DND-41 (cell line): ENCODE measurements at places on chromosomes 3 and 15.
A peak's percentile ranks its signal among the peaks of the same experiment; 100 is the strongest.

GRCh38 chr3:112619295-112619694 lies 21.6 kb downstream of the CCDC80 start:
- H3K4me1 ChIP-seq = no peaks in the 10 kb centered on the region
- no peak overlapping the region for H3K27ac ChIP-seq
- H3K27me3 ChIP-seq = peaks cover 5% of the 10 kb centered on the region
- H3K4me3 ChIP-seq = no peak overlapping the region
- DNase-seq = no peak
- H3K36me3 ChIP-seq = no peaks in the 10 kb centered on the region

GRCh38 chr15:66845266-66845785 lies 143.3 kb downstream of the SMAD6 start:
- no peak for DNase-seq
- H3K27ac ChIP-seq = no peak overlapping the region
- no peaks in the 10 kb centered on the region for H3K36me3 ChIP-seq
- H3K4me1 ChIP-seq = peaks cover 3% of the 10 kb centered on the region; the same call in 1 of the 2 replicates
- no peak overlapping the region for H3K4me3 ChIP-seq
- peaks cover 36% of the 10 kb centered on the region for H3K27me3 ChIP-seq

GRCh38 chr3:133895208-133896001 lies at the start of gene RAB6B:
Gene RAB6B (minus strand): TSS chr3:133895882. CDS start chr3:133895466, 416 bp downstream.
- no peaks in the 10 kb centered on the region for H3K27me3 ChIP-seq
- no peak for DNase-seq
- H3K27ac ChIP-seq = no peak within 1 kb of the TSS
- no peaks in the 10 kb centered on the region for H3K4me1 ChIP-seq
- no peaks in the 10 kb centered on the region for H3K36me3 ChIP-seq

DNA sequence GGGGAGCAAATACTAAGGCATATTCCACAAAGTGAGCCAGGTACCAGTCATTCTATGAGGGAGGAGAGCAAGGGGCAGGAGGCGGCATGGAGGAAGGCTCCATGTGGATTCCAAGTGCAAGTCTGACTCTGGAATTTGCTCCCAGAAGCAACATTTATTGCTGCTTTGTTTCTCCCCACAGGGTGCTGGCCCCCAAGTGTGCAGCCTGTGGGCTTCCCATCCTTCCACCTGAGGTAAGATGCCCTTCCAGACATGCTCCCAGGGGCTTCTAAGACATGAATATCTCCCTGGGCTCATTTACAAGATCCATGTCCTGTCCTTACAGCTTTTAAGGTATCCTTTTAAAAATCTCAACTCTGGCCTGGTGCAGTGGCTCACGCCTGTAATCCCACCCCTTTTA lies 15.9 kb upstream of the SACM1L start:
- peaks cover 20% of the 10 kb centered on the region for H3K4me1 ChIP-seq
- H3K27me3 ChIP-seq = no peaks in the 10 kb centered on the region
- no peak overlapping the region for H3K27ac ChIP-seq
- DNase-seq = no peak

DNA sequence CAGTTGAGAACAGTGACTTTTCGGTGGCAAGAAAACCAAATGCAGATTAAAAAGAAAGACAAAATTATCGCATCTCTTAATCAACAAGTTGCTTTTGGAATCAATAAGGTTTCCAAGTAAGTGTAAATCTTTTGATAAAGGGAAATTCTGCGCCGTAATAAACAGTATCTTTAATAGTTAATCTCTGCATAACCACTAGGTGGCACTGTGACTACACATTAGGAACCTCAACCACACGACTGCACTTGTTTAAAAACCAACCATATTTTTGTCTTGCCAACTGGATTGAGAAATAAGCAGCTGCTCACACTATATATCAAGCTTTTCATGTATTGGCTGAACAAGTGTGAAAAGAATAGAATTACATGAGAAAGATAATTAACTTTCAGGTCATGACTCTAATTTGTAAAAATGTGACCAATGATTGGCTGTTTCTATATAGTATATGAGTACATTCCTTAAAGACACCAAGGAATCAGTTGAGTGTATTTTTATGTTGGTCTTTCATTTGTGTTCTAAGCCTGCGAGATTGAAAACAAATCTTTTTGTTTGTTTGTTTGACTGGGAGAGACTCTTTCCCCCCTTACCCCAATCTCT lies 72.7 kb downstream of the DZIP3 start:
- 0 out of 2 replicates have a peak overlapping the region, but pooled peaks have one; percentile 21 for H3K27ac ChIP-seq
- H3K4me3 ChIP-seq = no peak overlapping the region

- DNase-seq = no peak
- no peak overlapping the region for H3K4me3 ChIP-seq
- no peak overlapping the region for H3K27ac ChIP-seq
- no peaks in the 10 kb centered on the region for H3K36me3 ChIP-seq
Observed at GRCh38 chr3:30286007-30286669, 320.3 kb upstream of the TGFBR2 start.

GRCh38 chr3:42605546-42606173 lies 5.2 kb downstream of the NKTR start:
- no peak for DNase-seq
- peaks cover 33% of the 10 kb centered on the region for H3K4me1 ChIP-seq
- no peaks in the 10 kb centered on the region for H3K27me3 ChIP-seq
- peaks cover 69% of the 10 kb centered on the region for H3K36me3 ChIP-seq
- no peak overlapping the region for H3K27ac ChIP-seq

- no peaks in the 10 kb centered on the region for H3K4me1 ChIP-seq
- H3K27me3 ChIP-seq = no peaks in the 10 kb centered on the region
- DNase-seq = no peak
- no peak overlapping the region for H3K27ac ChIP-seq
Observed at GRCh38 chr3:46527239-46527638, 29.5 kb downstream of the RTP3 start.

DNA sequence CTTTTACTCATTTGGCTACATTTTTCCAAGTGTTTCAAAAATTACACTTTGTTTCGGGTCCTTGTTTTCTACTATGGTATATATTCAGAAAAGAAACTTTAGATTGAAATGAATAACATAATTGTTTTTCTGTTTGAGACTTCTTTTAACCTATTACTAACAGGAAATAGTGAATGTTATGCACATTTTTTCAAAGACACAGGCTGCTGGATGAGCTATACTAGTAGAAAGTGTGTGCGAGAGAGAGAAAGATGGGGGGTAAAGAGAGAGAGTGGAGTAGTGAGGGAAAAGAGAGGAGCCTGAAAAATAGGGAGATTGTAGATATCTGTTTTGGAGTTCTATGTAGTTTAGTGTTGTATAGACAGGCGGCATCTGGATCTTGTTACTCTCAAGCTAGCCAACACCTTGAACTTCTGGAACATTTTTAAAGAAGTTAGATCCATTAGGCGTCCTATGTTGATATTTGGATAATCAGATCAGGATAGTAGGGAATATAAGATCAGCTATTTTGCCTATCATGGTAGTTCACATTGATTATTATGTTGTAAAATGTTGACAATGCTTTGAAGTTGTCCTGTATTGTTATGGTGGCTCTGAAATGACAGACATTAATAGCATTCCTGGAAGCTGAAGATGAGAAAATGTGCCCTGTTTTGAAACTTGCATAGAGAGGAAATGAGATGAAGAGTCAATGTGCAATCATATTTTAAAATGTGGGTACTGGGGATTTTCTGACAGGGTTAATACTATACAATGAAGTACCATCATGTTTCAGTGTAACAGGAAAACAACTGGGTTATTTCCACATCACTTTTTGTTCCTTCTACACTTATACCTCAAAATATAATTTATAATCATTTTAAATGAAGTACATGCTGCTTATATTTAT lies 2.6 kb downstream of the RBMS3 start:
- H3K36me3 ChIP-seq = no peaks in the 10 kb centered on the region
- H3K27me3 ChIP-seq = no peaks in the 10 kb centered on the region
- no peak overlapping the region for H3K27ac ChIP-seq
- DNase-seq = no peak

DNA sequence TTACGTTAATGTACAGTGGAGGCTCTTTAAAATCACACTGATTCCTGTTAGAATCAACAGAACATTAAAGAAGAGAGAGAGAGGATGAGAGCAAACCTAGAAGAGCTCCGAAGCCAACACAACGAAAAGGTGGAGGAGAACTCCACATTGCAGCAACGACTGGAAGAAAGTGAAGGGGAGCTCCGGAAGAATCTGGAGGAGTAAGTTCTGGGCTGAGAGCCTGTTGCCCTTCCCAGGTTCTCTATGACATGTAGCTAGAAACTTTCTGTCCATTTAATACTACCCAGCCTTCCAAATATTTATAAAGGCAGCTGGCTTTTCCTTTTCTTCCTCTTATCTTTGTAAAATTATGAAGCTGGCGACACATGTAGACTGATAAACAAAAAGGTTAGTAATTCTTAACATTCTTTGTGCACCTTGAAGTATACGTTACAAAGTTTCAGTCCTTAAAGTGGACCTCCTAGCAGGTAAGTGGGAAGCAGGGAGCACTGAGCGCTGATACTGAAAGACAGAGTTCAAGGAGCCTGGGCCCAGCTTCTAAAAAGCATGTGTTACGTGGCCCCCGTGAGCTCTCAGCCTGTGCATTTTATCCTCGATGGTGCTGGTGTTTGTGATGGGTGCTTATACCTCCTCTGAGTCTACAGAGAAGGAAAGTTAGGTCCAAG lies 75.9 kb downstream of the CGNL1 start:
- H3K4me1 ChIP-seq = no peaks in the 10 kb centered on the region
- no peak overlapping the region for H3K4me3 ChIP-seq
- no peak overlapping the region for H3K27ac ChIP-seq
- DNase-seq = no peak
- H3K27me3 ChIP-seq = peaks cover 12% of the 10 kb centered on the region

- DNase-seq = no peak
- H3K27me3 ChIP-seq = peaks cover 25% of the 10 kb centered on the region
- H3K36me3 ChIP-seq = no peaks in the 10 kb centered on the region
- H3K4me1 ChIP-seq = 0 out of 2 replicates have a peak, but pooled peaks cover 4% of the 10 kb centered on the region
- no peak overlapping the region for H3K27ac ChIP-seq
- H3K4me3 ChIP-seq = no peak overlapping the region
Observed at GRCh38 chr3:157115069-157116006, 44.6 kb downstream of the CCNL1 start.

DNA sequence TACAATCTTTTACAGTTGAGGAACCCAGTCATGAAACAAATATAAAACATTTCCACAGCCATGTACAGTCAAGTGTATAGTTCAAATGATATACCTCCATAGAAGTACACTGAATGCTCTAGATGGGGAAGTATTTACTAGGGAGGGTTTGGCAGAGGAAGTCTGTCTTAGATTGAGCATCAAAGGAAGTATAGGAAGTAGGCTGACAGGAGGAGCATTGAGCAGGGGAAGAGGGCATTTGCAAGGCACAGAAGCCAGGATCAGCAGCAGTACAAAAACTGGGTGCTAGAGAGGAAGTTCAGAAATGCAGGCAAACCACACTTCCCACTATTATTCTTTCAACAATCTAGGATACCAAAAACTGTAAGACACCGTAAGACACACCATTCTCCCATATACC lies 122.6 kb downstream of the ANO10 start:
- H3K36me3 ChIP-seq = no peaks in the 10 kb centered on the region
- no peak for DNase-seq
- no peaks in the 10 kb centered on the region for H3K27me3 ChIP-seq
- H3K4me3 ChIP-seq = no peak overlapping the region
- H3K27ac ChIP-seq = no peak overlapping the region

DNA sequence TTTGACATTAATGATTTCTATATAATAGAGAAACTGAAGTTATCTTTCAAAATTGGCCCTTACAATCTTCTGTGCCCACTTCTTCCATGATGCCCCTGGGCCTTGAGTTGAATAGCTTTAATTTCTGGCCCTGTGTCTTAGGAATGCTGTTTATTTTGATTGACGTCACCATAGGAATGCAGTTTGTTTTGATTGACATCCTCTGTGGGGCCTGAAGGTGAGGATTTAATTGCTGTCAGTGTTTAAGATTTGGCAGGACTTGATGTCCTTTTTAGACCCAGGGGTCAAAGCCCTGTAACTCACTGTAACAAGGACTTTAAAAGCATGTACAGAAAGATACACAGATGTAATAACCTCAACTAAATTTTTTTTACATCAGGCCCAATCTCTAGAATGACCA lies 83.3 kb downstream of the GLDN start:
- no peaks in the 10 kb centered on the region for H3K36me3 ChIP-seq
- H3K4me3 ChIP-seq = no peak overlapping the region
- H3K27ac ChIP-seq = no peak overlapping the region

DNA sequence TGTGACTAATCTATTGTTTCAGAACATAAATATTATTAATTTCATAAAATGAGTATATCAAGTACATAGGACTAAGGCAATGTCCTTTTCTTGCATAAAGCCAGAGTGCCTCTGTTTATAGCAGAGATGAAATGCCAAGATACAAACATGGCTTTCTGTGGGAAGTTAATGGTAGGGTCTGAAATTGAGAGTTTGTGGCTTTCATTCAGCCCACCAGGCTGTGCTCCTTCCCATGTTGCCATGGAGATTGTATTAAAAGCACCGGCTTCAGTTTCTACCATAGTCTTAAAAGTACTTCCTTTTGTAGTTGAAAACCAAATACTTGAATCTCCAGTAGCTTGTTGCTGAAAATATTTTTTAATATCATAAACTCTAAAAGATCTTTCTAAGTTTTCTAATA lies 114.0 kb downstream of the LRRC28 start:
- H3K27ac ChIP-seq = peak overlapping the region; percentile 72
- no peak overlapping the region for H3K4me3 ChIP-seq
- peak; percentile 64 for DNase-seq
- H3K27me3 ChIP-seq = no peaks in the 10 kb centered on the region
- peaks cover 67% of the 10 kb centered on the region for H3K36me3 ChIP-seq

- no peak overlapping the region for H3K4me3 ChIP-seq
- H3K27me3 ChIP-seq = no peaks in the 10 kb centered on the region
- H3K36me3 ChIP-seq = no peaks in the 10 kb centered on the region; the same call in 1 of the 2 replicates
Observed at GRCh38 chr15:42691308-42691707, 45.6 kb downstream of the CDAN1 start.

DNA sequence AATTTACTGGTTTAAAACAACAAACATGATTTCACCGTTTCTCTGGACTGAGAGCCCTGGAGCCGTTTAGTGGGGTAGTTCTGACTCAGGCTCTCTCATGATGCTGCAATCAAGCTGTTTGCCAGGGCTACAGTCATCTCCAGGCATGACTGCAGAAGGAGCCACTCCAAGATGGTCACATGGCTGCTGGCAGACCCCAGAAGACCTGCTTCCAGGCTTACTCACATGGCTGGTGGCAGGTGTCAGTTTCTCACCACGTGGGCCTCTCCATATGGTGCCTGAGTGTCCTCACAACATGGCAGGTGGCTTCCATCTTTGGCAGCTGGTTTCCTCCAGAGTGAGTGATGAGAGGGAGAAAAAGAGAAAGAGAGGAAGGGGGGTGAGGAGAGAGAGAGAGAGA lies 378.3 kb upstream of the RGMA start:
- H3K4me3 ChIP-seq = no peak overlapping the region
- H3K36me3 ChIP-seq = no peaks in the 10 kb centered on the region
- peaks cover 10% of the 10 kb centered on the region for H3K4me1 ChIP-seq

- H3K4me3 ChIP-seq = no peak overlapping the region
- no peak for DNase-seq
- no peak overlapping the region for H3K27ac ChIP-seq
Observed at GRCh38 chr3:78737988-78738387, 1029.8 kb downstream of the ROBO1 start.

DNA sequence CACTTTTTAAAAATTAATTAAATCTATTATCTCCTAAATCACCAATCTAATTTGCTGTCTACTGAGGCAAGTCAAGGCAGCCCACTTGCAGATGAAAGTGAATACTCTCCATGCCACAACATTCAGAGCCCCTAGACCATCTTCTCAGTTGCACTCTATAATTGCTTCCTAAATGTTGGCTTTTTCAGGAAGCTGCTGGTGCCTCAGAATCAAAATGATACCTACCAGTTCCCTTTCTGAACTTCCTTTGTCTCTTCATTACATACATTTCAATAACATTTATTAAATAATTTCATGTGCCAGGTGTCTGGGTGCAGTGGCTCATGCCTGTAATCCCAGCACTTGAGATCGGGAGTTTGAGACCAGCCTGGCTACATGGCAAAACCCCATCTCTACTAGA lies 124.1 kb downstream of the SERPINI1 start:
- H3K27ac ChIP-seq = no peak overlapping the region
- H3K36me3 ChIP-seq = no peaks in the 10 kb centered on the region
- H3K4me1 ChIP-seq = no peaks in the 10 kb centered on the region
- no peak for DNase-seq
- H3K4me3 ChIP-seq = no peak overlapping the region
- no peaks in the 10 kb centered on the region for H3K27me3 ChIP-seq
